Left renal pelvis (tissue), 4 donors: ENCODE measurements at places on chromosomes 4 and X.

DNA sequence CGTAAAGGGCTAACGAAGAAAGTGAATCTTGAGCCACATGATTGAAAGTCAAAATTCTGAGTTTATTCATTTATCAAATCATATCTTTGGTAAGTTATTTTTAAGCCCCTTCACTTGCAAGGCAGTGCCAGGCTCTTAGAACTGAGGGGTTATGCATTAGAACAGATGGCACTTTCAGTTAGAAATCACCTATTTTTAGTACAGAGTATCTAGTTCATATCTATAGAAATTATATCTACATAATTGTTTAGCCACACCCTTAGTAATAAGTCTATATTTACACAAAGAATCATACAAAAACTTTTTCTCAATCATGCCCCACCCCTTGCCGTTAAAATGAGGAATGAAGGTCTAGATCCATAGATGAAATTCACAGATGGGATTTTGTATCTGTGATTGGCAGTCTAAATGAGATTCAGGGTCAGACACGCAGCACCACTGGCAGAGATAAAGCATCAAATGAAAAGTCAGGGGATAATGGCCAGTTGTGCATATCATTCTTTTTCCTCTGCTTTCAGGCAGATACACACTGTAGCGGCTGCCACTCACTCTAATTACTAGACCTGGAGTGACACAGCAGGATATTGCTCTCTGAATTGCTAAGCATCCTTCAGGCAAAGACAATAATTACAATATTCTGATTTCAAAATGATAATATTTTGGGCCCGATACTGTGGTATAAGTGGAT is 440.5 kb downstream of the MAPK10 start:
- no peak for DNase-seq

DNA sequence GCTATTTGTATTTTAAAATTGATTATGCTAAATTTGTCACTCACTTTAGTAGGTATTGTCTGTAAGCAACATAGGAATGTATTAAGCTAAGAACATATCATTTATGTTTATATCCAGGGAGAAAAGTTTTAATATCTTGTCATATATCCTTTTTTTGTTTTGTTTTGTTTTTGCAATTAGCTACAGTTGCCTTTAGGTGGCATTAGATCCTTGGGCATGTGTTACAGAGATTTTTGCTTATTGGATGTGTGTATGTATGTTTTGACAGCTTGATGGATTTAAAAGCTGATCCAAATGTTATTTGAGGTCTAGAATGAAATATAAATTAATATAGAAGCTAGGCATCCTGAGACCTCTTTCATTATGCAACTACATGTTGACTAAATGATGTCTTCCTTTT is 36.1 kb upstream of the OTUD4 start:
- no peak for DNase-seq

DNA sequence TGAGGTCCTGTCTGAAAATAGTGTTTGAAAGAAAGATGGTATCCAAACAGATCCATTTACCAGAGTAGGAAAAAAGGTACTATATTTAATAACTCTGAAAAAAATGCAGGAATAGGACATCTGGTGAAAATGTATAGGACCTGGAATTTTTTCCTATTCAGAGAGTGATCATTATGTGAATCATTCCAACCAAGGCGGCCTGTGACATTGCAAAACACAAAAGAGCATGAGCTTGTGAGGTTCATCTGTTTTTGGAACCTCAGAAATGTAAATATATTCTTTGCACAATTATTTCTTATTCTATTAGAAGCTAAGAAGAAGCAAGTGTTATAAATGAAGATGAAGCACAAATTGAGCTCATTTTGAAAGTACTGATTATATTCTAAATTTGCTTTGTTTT is 2.0 kb downstream of the C4orf51 start:
- DNase-seq: no peak

DNA sequence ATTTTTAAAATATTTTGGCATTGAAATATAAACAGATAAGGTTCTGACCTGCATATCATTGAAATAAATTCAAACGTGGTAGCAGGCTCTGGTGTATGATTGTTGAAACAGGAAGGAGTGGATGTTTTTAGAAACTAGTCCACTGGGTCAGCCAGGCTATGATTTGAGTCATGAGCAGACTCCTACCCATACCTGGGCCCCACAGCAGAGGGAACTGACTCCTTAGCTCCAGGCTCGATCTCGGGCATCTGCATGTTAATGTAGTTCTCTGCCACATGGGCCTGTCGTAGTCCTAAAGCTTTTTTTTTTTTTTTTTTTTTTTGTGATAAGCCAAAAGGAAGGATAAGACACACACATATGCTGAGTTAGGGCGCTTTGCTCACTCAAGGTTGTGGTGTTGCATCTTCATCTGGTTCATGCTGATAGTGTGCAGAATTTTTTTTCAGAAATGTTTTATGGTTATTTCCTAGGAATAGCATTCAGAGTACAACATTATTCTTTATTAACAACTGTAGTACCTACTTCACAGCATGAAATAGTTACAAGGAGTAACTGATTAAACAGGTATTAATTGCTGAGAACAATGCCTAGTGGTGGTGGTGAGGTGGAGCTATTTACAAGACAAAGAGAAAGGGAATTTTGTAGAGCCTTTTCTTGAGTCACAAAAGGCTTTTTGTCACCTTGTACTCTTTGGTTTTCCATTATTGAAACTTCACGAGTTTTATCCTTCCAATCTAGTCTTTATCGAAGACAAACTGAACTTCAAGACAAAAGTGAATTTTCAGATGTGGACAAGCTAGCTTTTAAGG is 27.3 kb downstream of the OFD1 start:
- DNase-seq: no peak

DNA sequence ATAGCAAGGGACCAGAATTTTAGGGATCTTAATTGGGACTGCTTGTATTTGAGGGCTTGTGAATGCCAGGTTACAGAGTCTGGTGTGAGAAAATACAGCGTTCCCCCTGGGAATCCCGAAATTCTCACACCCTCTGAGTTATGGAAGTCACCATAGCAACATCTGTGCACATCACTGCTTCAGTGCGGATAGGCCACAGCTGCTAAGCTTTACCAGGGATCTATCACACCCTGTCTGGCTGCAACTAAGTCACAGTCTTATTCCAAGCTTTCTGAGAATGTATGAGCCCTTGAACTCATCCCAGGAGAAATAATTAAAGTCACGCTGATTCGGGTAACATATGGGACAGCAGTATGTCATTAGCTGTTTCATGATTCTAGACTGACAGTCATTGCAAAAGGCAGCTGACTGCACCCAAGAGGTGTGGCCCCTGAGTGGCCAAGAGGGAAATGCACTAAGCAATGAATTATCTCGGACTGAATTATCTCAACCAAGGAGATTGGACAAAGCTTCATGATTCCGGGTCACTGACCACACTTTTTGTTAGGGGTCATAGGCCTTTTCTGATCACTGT is 46.7 kb upstream of the BTC start:
- DNase-seq: no peak

DNA sequence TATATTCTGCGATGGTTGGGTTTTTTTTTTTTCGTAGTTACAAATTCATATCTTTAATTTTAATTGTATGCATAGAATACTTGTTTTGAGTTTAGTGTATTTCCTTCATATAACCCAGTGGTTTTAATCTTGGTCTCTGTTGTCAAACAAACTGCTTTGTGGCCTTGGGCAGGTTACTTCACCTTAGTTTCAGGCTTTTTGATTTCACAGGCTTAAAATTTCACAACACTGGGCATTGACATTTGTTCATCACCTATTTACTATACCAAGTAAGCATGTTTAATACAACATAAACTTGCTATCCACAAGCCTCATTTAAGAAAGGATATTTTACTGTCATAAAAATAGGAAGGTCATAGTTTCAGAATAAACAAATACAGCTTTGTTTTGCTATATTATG is 14.7 kb downstream of the RAPGEF2 start:
- DNase-seq: no peak

DNA sequence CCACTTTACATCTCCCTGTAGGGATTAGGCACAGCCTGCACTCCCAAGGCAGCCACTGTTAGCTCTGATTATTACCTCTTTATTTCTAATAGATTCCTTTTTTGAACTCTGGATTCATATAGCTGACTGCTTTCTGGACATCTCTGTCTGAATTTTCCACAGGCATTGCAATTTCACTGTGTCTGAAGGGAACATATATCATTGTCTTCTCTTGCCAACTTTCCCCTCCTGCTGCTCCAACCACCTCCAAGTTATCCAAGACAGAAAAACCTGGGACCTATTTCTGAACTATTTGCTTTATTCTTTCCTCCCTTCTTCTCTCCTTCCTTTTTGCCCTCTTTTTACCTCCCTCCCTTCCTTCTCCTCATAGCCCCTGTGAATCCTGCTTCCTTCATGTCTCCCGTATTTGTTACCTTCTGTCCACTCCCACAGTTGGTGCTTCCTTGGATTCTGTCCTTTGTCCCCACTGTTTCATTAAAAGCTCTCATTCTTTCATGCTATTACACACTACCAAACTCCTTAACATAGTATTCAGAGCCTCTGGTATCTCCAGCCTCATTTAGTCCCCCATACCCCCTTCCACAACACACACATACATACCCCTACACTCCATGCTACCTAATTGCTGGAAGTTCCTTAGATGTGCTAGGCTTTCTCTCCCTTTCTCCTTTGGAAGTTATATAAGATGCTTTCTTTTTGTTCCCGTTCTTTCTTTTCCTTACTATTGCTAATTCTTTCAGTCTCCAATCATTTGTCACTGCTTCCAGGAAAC is 34.7 kb downstream of the FGF2 start:
- no peak for DNase-seq

DNA sequence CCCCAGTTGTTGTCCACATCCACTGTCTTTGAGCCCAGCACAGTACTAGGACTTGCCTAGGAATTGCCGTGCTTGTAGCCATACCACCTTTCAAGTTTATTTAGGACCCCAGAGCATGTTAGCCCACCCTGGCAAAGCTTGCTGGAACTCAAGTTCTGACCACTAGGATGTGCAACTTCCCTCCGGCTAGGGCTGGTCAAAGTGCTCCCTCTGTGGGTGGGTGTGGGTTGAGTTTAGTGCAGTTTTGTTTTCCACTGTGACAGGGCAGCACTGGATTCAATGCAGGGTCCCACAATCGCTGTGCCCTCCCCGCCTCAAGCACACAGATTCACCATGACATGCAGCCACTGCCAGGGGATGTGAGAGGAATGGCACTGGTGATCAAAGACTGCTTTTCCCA is 96.0 kb downstream of the RASGEF1B start:
- DNase-seq: no peak

- no peak for DNase-seq
Observed at GRCh38 chr4:71974681-71975080, 57.1 kb upstream of the NPFFR2 start.

GRCh38 chrX:56968980-56969379 is 26.4 kb downstream of the SPIN3 start:
- no peak for DNase-seq

DNA sequence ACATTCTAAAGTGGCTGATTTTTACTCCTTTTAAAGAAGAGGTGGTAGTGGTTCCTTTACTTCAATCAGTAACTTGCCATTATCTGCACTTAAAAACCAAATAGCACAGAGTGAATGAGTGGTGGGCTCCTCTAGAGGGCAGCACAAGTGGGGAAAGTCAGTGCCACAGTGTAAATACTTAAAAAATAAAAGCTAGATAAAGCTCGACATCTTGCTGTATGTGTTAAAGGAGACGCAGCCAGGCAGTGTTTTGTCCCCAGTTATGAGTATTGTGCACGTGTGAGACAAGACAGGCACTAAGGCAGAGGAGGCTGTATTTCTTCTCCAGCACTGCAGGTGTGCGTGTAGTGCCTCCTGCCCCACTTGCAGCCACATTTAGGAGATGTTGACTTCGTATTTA is 24.6 kb downstream of the NAP1L5 start:
- peak; percentile 26 for DNase-seq

DNA sequence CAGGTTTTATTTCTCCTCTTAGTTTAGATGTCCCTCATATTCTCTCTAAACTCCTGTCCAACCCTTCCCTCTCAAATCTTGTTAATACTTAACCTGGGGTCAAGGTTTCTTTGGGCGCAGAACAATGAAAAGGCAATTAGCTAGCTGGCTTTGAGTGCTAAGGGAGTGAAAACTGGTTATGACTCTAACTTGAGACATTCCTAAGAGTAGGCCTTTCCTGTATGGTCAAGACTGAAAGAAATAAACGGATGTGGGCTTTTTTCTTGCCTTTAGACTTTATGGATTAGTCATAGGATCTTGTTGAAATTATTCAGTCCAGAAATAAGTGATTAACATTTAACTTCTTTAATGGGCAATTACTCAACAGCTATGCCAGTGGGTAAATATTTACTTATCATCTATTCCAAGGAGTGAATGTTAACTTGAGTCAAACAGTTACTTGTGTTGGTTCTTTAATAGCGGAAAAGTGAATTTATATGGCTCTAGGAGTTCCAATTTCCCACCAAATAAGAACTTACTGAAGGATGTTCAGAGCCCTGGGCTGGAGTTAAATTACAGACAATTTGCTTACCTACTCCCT is 141.7 kb upstream of the SCML1 start:
- DNase-seq: no peak

DNA sequence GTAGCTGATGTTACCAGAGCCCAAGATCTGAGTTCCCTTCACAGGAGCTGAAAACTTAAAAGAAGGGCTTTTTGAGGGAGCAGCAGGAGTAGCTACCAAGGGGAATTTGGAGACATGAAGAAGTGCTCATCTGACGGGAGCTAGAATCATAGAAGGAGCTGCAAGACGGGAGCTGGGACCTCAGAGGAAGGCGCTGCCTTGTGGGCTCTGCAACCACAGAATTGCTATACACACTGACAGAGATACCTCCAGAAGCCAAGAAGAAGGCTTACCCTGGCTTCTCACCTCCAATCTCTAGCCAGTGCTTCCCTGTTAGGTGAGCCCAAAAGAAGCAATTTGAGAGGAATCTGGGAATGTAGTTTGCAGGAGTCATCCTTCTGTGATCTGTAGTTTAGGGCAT is 35.9 kb downstream of the DCAF8L2 start:
- DNase-seq: no peak

GRCh38 chrX:18034504-18034903 is 173.4 kb upstream of the RAI2 start:
- DNase-seq: no peak

DNA sequence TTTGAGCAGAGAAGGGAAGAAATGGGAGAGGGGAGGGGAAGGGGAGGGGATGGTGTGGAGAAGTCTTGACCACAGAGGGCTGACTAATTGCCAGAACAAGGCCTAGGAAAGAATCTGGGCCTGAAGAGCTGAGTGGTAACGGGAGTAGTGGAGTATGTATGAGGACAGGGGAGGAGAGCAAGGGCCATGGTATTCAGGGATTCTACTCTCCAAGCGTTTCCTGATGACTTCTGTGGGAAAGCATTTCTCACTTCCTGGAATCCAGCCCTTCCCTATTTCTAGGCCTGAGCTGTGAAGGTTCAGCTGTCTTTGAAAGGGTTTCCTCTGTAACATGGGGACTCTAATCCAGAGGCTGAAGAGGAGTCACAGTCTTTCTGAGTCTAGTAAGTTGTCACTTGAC is 19.7 kb upstream of the SOX3 start:
- no peak for DNase-seq
